ENCODE measurements at places on chromosomes 6 and 20.

DNA sequence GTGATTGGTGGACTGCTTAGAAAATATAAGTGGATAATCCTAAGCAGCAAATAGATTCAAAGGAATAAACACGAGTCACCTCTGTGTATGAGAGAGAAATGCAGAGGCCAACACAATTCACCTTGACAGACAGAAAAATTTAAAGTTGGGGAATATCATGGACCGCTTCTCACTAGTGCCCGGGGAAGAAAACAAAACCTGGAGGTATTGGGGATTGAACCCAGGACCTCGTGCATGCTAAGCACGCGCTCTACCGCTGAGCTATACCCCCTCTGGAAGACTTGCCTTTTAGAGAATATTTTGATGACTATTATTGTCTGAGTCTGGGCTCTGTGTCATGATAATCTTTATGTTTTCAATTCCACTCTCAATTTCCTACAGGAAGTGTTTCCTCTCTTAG lies 111.9 kb downstream of the TRIM27 start:
- no peaks in the 10 kb centered on the region for H3K4me1 ChIP-seq
- no peak for DNase-seq
- peaks cover 7% of the 10 kb centered on the region for H3K27me3 ChIP-seq
- H3K4me3 ChIP-seq = no peak overlapping the region
- no peak overlapping the region for H3K27ac ChIP-seq
- H3K36me3 ChIP-seq = no peaks in the 10 kb centered on the region

GRCh38 chr20:35625584-35626385 lies 10.2 kb downstream of the SPAG4 start:
- H3K27ac ChIP-seq = no peak overlapping the region
- H3K4me1 ChIP-seq = no peaks in the 10 kb centered on the region
- H3K36me3 ChIP-seq = peaks cover 9% of the 10 kb centered on the region
- no peak overlapping the region for H3K4me3 ChIP-seq

DNA sequence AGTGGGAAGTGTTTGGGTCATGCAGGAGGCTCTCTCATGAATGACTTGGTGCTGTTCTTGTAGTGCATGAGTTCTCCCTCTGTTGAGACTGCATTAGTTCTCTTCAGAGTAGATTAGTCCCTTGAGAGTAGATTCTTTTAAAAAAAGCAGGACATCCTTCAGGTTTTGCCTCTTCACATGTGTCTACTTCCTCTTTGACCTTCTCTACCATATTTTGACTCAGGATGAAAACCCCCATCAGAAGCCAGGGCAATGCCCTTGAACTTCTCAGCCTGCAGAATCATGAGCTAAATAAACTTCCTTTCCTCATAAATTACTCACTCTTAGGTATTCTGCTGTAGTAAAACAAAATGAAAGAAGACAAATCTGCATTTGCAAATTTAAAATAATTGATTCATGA lies 170.3 kb downstream of the CD109 start:
- no peak overlapping the region for H3K4me3 ChIP-seq
- no peaks in the 10 kb centered on the region for H3K27me3 ChIP-seq
- DNase-seq = no peak
- H3K4me1 ChIP-seq = no peaks in the 10 kb centered on the region
- peaks cover 3% of the 10 kb centered on the region for H3K36me3 ChIP-seq
- no peak overlapping the region for H3K27ac ChIP-seq

DNA sequence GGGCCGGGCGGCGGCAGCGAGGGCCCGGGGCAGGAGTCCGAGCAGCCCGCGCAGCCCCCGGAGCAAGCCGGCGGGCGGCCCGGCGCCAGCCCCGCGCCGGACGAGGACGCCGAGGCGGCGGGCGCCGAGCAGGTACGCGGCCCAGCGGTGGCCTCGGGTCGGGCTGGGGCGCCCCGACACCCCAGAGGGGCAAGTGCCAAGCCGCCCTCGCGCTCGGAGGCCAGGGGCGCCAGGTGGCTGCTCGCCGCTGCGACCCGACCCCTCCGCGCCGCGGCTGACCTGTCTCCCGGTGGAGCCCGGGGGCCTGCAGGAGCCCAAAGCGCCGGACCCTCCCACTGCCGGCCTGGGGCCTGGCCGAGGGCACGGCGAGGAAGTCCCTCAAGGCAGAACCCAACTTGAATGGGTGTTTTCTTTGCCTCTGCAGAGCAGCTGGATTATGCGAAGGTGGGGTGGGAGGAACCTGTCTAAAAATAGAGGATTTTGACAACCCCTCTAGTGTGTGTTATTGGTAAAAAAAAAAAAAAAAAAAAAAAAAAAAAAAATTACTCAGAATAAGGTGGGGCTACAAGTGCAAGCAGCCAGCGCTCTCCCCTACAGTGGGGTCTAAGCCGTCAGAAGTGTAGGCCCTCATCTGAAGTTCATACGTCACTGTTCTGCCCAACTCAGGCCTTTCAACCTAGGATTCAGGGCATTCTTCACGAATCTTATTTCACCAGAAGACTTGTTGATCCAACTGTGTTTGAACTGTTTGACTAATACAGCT lies 609 bp downstream of the OGFRL1 start:
- H3K27ac ChIP-seq = peak overlapping the region; percentile 98
- no peaks in the 10 kb centered on the region for H3K27me3 ChIP-seq
- H3K4me3 ChIP-seq = peak overlapping the region; percentile 95
- no peak for DNase-seq

GRCh38 chr6:35076997-35077712 lies 64.0 kb downstream of the TCP11 start:
- H3K36me3 ChIP-seq = no peaks in the 10 kb centered on the region
- H3K27ac ChIP-seq = peak overlapping the region; percentile 61
- H3K27me3 ChIP-seq = no peaks in the 10 kb centered on the region
- DNase-seq = peak; percentile 45

GRCh38 chr20:61941721-61942405 lies 123.8 kb downstream of the TAF4 start:
- H3K36me3 ChIP-seq = no peaks in the 10 kb centered on the region
- H3K27me3 ChIP-seq = no peaks in the 10 kb centered on the region
- H3K27ac ChIP-seq = no peak overlapping the region
- H3K4me3 ChIP-seq = no peak overlapping the region
- H3K4me1 ChIP-seq = no peaks in the 10 kb centered on the region

- no peaks in the 10 kb centered on the region for H3K27me3 ChIP-seq
- H3K4me3 ChIP-seq = peak overlapping the region; percentile 87
- H3K36me3 ChIP-seq = no peaks in the 10 kb centered on the region
- no peak for DNase-seq
- H3K4me1 ChIP-seq = no peaks in the 10 kb centered on the region
These were observed 662 bp downstream of the ZNF343 start for GRCh38 chr20:2507875-2508630.

Data from breast epithelium (tissue), 4 donors.